Islet precursor cell (in vitro differentiated cells): ENCODE measurements at places on chromosomes 11 and 22.

GRCh38 chr11:114163830-114164401 lies 104.4 kb downstream of the ZBTB16 start:
- no peak for DNase-seq

DNA sequence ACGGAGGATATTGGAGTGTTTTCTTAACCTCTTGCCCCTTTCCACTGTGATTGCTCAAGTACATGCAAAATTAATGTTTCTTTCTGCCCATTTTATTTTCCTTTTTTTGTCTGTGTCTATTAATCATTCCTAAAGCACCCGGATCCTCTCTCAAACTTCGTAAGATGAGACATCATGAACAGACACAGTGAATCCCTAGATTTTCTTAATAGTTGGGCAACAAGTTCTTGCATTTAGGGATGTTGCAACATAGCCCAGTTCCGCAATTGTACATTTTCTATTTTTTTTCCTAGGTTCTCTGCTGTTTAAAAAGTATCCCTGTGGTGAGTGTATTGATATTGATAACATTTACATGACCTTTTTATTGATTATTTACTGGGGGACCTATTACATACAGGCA lies 2.9 kb downstream of the FAM111A start:
- no peak for DNase-seq

DNA sequence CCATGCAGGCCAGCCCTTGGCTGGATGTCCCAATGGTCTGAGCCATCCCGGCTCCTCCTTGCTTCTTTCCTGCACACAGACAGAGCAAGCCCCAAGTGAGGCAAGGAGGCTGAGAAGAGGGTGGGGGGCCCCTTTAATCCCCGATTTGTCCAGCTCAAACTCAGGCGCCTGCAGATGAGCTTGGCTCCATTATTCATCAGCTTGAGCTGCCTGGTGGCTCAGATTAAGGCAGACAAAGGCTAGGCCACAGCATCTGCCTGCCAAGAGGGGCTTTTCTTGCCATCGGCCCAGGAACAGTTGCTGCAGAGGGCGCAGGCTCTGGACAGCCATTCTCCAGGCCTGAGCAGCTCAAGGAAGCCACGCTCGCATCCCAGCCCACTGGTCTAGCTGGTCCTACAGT lies 35.4 kb downstream of the LMO1 start:
- no peak for DNase-seq

DNA sequence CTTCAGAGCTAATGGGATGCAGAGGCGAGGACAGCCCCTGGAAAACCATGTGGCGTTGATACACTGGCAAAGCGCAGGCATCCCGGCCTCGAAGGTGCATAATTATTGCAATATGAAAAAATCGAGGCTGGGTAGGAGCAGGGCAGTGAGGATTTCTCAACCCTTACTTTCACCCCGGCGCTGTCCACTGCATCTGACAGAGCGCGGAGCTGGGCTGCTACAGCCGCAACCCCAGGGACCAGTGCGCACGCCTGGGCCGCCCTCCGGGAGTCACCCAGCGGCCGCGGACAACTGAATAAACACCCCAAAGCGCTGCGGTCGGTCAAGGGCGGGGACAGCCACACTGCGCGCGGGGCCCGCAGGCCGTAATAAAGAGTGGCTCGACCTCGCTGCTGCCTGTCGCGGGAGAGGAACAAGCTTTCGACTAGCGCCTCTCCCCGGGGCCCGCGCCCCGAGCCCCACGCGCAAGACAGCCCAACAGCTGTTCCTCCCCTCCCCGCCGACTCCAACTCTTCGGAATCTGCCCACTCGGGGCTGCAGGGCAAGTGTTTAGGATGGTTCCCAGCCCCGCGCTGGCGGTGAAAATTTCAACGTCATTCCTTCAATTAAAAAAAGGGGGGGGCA lies 3.6 kb upstream of the WT1 start:
- DNase-seq: peak; percentile 72

DNA sequence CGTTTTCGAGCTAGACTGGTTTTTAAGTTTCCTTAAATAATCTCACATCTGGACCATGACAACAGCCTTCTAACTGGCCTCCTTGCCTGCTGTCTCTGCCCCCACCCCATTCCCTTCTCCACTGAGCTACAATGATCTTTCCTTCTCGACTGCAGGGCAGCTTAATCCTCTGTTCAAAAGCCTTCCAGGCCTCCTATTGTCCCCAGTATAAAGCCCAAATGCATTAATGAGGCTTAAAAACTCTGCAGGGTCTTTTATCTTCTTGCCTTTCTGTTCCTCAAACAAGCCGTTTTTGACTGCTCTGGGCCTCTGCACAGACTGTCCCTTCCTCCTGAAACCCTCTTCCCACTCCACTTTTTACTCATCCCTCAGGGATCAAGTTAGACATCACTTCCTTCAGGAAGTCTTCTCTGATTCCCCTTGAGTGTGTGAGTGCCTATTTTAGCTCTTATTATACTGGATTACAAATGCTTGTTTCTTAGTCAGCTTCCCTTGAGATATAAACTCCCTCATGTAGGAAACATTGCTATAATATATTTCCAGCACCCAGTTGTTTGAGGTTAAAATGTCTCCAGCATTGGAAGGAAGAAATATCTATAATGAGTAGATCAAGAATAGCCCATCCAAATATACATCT lies 23.6 kb upstream of the PAMR1 start:
- no peak for DNase-seq

DNA sequence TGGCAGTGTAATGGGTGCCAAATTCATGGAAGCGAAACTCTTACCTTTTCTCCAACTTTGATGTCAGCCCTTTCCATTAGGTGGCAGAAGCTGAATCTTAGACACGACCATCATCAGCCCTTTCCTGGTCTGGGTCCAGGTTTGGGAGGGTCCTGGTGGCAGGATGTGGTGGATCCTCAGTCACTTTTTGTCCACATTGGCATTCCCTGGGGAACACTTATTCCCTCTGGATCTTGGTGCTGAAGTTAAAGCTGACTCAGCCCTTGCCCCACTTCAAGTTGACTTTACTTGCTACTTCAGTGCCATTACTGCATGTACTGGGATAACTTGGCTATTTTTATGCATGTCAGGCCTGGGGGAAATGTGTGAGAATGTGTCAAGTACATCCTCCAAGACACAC lies 16.6 kb upstream of the NTM start:
- DNase-seq: no peak

DNA sequence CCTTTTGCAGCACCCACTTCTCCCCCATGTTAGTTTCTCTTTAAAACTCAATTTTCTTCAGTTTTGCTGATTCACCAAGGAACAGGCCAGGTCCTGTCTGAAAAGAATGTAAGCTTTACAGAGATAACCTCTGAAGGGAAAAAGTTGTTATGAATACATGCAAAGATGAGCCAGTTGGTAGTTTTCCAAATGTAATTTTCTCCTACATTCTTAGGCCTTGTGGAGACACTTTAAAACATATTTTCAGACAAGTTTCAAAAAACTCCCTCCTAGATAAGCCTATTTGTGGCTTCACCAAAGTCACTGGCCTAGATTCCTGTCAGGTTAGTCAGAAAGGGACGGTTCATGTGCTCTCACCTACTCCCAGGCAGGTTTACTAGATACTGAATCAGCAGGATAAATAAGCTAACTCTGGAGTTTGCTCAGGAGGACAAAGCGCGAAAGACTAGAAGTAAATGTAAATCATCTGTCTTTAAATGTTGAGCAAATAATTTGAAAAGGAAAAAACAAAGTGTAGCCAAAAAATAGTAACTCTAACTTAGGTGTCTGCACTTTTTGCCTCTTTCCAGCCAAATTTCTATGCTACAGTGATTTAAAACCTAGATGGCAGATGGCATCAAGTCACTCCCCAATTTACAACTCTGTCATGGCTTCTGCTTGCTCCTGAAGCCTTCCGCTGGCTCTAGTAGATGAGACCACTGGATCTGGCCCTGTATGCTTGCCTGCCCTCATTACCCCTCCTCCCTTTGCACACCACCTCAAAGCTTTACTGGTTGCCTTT lies 4.9 kb upstream of the ATP6V1E1 start:
- peak; percentile 89 for DNase-seq

DNA sequence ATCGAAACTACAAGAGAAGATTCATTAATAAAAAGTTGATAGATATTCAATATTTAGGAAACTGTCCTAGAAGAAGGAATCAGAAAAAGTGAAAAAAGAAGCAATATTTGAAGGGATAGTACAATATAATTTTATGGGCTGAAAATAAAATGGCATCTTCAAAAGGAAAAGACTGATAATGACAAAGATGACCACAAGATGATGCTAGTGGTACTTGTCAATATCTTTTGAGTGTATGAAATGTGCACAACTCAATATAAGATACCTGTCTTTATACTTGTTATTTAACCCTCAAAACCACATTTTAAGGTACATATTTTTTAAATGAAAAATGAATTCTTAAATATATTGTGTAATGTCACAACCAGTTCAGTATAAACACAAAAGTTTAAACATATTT lies 1059.6 kb upstream of the RAG2 start:
- DNase-seq: no peak

DNA sequence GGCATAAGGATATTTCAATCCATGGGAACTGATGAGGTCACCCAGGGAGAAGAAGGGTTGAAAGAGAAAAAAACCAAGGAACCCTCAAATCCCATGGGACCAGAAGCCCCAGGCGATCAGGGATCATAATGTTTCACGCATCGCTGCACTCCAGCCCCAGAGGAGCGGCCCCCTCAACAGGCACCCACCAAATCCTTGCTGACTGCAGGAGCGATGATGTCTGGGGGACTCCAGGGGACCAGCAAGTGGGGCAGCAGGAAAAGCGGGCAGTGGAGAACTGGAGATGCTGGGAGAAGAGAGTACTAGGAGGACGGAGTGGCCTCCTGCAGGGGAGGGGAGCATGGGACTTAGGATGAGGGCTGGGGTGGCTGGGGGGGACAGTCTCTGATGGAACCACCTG lies 47.7 kb upstream of the LINC01488 start:
- DNase-seq: no peak

DNA sequence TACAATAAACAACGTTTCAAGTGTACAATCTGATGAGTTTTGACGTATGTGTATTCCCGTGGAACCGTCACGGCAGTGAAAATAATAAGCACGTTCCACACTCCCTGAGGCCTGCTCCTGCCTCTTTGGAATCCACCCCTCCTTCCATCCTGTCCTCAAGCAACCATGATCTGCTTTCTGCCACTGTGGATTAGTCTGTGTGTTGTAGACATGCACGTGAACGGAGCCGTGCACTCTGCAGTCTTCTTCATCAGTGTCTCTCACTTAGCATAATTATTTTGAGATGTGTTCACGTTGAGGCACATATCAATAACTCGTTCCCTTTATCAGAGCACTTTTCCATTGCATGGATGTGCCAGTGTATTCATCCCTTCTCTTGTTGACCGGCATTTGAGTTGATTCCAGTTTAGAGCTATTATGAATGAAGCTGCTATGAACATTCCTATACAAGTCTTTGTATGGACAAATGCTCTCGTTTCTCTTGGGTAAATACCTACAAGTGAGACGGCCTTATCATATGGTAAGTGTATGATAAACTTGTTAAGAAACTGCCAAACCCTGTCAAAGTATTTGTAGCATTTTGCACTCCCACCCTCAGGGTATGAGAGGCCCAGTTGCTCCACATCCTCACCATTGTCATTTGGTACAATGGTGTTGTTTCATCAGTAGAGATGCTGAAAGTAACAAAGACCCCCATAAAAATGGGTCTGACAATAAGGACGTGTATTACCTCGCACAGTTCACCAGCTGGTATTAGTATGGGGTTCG lies 102.8 kb upstream of the CRYBB3 start:
- DNase-seq: no peak

DNA sequence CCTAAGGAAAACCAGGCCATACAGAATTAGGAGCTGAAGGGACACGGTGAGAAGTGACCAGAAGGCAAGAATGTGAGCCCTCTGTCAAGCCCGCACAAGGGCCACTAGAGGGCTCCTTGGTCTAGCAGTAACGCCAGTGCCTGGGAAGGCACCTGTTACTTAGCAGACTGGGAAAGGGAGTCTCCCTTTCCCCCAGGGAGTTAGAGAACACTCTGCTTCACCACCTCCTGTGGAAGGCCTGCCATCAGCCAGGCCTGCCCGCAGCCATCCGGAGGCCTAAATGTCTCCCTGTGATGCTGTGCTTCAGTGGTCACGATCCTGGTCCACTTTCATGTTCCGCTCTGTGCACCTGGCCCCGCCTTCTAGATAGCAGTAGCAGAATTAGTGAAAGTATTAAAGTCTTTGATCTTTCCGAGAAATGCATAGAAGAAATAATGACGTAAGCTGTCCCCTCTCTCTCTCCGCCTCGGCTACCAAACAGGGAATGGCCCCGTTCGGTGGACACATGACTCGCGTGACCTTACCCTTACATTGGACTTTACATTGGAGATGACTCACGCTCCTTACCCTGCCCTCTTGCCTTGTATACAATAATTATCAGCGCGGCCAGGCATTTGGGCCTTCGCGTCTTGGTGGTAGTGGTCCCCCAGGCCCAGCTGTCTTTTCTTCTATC lies 10.7 kb upstream of the GSTP1 start:
- peak; percentile 79 for DNase-seq

DNA sequence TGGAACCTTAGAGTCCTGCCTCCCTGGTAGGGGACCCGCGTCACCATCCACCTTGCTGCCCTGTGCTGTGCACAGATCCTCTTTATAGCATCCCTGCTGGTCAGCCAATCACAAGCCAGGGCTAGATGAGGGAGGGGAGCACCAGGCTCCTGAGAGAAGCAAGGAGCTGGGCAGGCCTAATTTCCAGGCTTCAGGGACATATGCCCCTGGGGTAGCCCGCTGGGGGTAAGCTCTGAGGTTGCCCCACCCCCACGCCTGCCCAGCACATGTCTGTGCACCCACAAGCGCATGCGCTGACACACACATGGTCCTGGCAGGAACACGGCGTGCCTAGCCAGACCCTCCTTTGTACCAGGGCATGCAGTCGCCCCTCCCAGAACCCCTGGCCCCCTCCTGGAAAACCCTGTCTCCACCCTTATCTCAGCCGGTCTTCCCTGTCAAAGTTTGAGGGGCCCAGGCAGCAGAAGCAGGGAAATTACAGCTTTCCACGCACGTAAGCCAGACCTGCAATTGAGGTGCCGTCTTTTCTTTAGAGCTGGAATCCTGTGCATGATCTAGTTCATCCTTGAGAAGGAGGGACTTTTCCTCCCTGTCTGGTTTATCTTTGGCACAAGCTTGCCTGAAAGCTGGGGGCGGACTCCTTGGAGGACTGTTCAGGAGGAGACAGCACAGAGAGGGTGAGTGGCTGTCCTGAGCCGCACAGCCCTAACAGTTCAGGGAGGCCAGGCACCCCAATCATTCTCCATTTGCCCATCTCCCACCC lies 2.1 kb downstream of the SSTR3 start:
- DNase-seq: no peak

- DNase-seq: no peak
Measured at GRCh38 chr11:15185021-15185420, 70.3 kb downstream of the INSC start.

GRCh38 chr11:116918925-116919655 lies 81.7 kb upstream of the APOA1 start:
- DNase-seq: no peak

- DNase-seq: peak; percentile 38
Measured at GRCh38 chr11:2209370-2209801, 37.8 kb upstream of the TH start.

- DNase-seq: no peak
Measured at GRCh38 chr11:113188371-113188834, 126.0 kb upstream of the TTC12 start.

DNA sequence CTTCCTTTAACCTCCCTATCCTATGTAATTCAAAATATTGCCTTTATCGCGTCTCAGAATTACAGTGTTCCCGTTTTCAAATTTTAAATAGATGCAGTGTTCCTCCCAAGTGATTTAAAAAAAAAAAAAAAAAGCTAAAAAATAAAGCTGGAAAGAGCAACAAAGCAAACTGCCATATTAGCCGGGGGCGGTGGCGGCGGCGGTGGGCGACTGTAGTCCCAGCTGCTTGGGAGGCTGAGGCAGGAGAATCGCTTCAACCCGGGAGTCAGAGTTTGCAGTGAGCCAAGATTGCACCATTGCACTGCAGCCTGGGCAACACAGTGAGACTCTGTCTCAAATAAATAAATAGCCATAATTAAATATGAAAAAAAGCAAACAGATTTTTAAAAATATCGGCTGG lies 5.5 kb upstream of the AGBL2 start:
- DNase-seq: no peak
